Stimulated activated CD8-positive, alpha-beta memory T cell treated with anti-CD3 and anti-CD28 coated beads, Interleukin-12 subunit alpha, Interleukin-12 subunit beta, amount 100 ng/mL, for 4 hours (primary cell): ENCODE measurements at places on chromosomes 7 and 10.

GRCh38 chr10:89580243-89580642, 44.8 kb upstream of the SLC16A12 start:
- no peak for DNase-seq

DNA sequence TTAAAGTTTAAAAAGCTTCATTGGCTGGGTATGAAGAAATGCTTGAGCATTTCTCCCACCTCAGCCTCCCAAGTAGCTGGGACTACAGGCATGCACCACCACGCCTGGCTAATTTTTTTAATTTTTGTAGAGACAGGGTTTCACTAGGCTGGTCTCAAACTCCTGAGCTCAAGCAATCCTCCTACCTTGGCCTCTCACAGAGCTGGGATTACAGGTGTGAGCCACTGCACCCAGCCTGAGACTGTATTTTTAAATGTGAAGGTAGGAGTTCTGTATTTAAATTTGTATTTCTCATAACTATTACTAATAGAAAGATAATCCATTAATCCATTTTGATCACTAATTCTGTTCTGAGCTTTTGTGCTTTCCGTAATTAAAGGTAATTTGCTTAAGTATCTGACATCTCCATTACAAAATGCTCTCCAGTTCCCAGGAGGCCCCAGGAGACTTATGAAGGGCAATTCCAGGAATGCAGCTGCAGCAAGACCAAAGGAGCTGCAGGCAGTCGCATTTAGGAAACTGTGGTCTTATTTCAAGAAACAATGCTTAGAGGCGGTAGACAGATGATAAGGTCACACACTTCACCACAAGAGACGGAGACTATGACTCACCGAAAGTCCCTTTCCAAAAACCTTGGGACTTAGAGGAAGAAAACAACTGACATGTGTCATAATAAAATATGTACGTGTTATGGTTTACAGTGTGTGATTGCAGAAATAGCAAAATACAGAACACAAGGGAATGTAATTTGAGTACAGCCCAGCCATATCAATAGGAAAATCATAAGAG, 23.3 kb downstream of the YAE1 start:
- DNase-seq = peak; percentile 26

DNA sequence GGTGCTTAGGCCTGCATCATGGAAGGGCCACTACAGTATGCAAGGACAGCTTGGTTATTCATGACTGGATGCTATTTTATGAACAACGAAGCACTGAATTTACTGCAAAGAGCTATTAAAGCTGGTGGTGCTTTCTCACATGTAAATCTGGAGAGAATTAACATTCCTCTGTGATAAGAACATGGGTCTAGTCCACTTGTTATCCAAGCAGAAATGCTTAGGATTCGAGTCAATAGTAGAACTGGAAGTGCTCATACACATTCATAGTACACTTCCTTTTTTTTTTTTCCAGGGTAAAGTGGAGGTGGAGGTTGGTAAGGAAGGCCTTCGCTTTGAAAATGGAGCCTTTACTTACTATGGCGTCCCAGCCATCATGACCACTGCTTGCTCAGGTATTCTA, 35.0 kb downstream of the CNNM1 start:
- no peak for DNase-seq

- no peak for DNase-seq
Measured at GRCh38 chr7:30083334-30083733, 51.5 kb upstream of the MTURN start.

DNA sequence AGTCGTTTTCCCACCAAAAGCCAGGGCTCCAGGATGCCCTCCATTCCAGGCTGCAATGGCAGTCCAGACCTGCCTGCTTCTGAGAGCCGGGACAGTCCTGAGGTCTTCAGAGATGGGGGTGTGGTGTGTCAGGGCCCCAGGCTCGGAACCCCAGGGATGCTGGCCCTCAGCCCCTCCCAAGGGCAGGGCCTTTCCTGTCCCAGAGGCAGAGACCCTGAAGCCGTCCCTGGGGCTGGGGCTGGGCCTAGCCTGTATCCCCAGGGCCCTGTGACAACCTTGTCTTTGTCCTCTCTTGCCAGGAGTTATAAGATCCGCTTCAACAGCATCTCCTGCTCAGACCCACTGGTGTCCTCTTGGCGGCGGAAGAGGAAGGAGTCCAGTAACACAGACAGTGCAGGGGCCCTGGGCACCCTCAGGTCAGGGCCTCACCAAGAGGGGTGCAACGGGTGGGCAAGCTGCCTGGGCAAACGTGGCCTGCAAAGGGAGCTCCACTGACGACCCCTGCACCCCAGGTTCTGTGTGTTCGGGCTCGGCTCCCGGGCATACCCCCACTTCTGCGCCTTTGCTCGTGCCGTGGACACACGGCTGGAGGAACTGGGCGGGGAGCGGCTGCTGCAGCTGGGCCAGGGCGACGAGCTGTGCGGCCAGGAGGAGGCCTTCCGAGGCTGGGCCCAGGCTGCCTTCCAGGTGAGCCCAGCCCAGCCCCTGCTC, 15.9 kb downstream of the NOS3 start:
- DNase-seq = no peak

- no peak for DNase-seq
Measured at GRCh38 chr7:114852293-114852692, 69.6 kb upstream of the MDFIC start.

DNA sequence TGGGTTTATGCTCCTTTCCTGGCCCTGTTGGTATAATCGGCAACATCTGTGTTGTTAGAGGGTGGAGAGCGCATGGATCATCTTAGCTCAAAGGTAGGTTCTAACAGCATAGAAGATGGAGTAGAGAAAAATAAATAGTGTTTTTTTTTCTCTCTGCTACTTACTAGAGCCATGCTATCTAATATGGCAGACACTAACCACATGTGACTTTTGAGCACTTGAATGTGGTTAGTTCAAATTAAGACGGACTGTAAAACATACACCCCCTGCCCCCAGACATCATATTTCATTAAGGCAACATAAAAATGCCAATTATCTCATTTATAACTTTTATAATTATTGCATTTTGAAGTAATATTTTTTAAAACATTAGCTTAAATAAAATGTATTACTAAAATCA, 525.1 kb downstream of the KIF20B start:
- no peak for DNase-seq

DNA sequence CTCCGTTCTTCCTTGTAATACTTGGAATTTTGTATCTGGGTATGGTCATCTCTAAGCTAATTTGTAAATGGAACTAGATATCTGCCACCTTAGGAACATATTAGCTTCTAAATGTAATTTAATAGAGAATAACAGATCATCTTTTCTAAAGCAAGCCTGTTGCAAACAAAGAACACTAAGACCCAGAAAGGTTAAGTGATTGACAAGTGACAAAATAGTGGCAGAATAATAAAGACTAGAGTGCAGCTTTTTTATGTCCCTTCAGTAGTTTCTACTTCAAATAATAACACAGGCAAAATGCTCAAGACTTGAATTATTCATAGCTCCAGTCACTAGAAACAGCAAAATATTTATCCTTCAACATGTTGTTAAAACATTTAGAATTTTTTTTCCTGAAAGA, 91.7 kb downstream of the MET start:
- DNase-seq = no peak

DNA sequence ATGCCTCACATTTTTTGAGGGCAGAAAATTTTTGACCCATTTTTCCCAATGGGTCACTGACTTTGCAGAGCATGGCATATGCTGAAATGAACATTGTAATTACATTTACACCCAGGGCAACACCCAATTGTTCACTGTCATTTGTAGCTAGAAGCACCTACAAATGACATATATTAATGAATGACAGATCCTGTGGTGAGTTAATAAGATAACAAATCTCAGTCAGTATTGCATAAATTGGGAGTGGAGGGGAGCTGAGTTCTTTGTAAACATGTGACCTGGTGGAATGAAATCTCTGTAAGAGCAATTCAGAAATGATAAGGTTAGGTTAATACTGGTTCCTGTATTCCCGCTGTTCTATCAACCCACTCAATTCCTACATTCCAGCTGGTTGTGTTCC, 255.1 kb upstream of the LRRN3 start:
- no peak for DNase-seq

- no peak for DNase-seq
Measured at GRCh38 chr7:151940048-151940811, 16.0 kb upstream of the GALNTL5 start.

GRCh38 chr7:83547526-83547925, 101.4 kb downstream of the SEMA3E start:
- DNase-seq = no peak

DNA sequence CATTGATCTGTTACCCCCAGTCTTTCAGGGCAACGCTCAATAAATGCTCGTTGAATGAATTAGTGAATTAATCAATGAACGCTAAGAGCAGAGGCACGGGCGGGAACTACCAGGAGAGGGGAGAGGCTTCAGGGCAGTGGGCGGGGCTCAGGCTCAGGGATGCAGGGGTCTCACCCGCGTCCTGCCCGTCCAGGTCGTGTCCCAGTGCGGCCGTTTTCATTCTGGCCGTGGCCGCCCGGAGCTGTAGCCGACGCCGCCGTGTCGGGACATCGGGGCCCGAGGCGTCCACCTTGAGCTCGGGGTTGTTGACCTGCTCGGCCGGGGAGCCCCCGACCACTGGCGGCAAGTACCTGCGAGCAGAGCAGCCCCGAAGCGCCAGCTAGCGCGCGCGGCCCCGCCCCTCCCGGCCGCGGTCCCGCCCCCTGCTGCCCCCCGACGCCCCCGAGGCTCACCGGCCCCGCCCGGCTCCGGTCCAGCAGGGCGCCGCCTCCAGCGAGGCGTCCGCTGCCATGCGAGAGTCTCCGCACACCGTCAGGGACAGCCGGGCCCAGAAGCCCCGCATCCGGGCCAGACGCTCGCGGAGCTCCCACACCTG, 2.8 kb upstream of the GAL3ST4 start:
- DNase-seq = no peak

- no peak for DNase-seq
Measured at GRCh38 chr7:94393246-94394108, 1.2 kb upstream of the COL1A2 start.

DNA sequence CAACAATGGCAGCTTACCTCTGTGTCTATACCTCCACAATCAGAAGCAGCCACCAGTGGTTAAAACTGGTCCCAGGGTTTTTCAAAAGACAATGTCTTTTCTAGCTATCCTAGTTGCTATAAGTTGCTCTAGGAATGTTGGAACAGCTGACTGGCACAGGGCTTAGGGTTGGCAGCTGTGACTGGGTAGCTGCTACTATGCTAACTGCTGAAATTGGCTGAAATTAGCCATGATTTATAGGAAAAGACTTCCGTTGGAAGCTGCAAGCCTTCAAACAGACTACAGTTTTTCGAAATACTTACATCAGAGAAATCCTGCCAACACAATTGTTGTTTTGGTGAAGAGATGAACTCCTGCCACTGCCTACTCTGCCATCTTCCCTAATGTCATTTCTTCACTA, 102.3 kb downstream of the MKX start:
- no peak for DNase-seq

- no peak for DNase-seq
Measured at GRCh38 chr7:105724688-105725087, 143.4 kb upstream of the EFCAB10 start.

DNA sequence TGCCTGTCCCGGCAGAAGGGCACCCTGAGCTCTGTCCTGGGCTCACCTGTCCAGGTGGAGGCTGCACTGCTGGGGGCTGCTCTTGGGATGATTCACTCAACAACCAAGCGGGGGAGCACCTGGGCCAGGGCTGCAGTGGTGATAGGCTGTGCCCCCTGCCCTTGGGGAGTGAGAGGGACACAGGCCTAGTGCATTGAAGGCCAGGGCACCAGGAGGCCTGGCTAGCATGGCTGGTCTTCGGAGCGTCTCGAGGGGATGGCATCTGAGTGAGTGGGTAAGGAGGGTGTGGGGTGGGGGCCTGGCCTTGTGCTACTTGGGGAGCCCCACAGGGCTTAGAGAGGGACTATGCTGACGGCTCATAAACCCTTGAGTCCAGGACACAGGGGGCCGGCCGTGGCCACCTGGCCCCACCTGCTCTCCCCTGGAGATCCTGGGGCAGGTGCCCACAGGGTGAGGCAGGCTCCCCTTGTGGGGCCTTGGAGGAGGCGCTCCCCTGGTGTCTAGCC, 3.1 kb downstream of the PWWP2B start:
- DNase-seq = no peak

GRCh38 chr10:69669409-69669808, 39.4 kb downstream of the FAM241B start:
- DNase-seq = no peak

DNA sequence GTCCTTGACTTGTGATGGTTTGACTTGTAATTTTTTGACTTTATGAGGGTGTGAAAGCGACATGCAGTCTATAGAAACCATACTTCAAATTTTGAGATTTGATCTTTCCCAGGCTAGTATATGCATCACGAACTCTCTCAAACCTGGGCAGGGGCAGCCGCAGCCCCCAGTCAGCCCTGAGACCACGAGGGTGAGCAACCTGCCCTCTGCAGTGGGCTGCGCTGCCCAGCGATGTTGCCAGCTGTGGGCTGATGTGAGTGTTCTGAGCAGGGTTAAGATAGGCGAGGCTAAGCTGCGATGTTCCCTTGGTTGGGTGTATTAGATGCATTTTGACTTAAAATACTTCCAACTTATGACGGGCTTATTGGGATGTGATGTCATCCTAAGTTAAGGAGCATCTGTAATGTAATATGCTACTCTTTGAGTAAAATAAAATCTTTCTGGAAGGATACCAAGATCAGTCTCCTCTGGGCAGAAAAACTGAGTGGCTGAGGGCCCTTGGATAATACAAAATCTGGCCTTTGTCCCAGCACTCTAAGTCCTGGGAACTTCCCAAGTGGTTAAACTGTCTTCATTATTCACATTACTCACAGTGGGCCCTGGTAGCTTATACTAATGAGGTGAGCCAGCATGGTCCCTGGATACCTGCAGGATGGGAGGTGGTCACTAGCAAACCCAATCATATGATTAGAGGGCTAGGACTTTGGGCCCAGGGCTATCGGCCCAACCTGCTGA, 28.4 kb upstream of the CNPY1 start:
- no peak for DNase-seq

DNA sequence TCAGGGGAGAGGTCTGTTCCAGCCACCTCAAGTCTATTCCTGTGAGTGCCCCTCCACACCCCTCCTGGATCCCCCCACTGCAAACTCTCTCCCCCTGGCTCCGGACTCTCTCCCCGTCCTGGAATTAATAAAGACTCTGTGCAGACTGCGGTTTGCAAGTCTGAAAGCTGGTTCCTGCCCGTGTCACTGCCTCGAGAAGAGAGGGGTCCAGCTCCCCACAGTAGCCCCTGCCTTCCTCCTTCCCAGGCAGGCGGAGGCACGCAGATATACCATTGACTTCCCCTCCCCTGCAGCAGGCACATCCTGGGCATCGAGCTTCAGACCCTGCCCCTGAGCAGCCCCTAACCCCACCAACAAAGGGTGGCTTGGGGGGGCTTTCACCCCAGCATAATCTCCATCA, 2.2 kb upstream of the ELN start:
- DNase-seq = no peak

GRCh38 chr10:34539533-34540315, 275.4 kb downstream of the PARD3 start:
- no peak for DNase-seq

GRCh38 chr7:127666602-127667001, 14.6 kb downstream of the SND1 start:
- DNase-seq = no peak
